ENCODE measurements at places on chromosomes 11 and 22.
A peak's percentile ranks its signal among the peaks of the same experiment; 100 is the strongest.

DNA sequence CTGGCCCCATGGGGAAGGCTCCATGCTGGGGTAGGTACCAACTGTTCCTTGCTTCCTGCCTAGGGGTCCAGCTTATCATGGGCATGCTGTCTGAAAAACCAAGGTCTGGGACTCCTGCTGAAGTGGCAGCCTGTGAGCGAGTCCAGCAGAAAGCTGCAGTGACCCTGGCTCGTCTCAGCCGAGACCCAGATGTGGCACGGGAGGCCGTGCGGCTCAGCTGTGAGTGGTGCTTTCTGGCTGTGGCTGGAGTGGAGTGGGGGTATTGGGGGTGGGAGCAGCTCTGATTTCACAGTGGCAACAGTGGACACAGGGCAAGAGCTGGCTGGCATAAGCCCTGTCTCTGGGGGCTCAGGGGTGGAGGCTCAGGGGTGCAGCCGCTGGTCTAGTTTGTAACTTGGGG is 124.1 kb downstream of the INSC start:
- DNase-seq = no peak

GRCh38 chr22:34943830-34944229 is 122.1 kb upstream of the ISX start:
- no peak for DNase-seq

GRCh38 chr11:11427542-11427941 is 74.5 kb upstream of the CSNK2A3 start:
- DNase-seq = no peak

- DNase-seq = no peak
Observed at GRCh38 chr22:43338766-43339345, 4.3 kb downstream of the SCUBE1 start.

GRCh38 chr22:44627521-44628139 is 74.4 kb upstream of the PRR5 start:
- no peak for DNase-seq

- DNase-seq = no peak
Observed at GRCh38 chr22:26045051-26045450, 124.2 kb upstream of the SEZ6L start.

DNA sequence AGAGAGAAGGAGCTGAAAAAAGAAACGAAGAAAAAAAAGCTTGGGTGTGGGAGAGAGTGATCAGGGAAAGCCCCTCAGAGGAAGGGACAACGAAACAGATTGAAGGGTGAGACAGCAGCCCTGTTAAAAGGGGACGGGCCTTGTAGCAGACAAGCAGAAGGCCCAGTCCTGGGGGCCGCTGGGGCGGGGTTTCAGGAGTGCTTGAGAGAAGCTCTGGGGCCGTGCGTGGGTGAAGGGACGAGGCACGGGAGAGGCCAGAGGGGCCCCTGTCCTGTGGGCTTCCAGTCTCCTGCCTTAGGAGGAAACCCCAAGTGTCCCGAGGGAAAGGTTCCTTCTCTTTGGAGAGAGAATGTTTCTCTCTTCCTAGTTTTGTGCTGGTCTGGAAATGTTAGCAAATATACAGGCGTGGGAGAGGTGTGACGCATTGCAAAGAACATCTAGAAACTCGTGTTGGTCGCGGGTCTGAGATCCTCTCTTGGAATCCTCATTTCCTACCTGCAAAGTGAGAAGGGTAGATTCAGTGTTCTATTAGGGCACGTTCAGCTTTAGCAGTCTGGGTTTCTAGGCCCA is 28.6 kb downstream of the ADAMTS15 start:
- DNase-seq = no peak

DNA sequence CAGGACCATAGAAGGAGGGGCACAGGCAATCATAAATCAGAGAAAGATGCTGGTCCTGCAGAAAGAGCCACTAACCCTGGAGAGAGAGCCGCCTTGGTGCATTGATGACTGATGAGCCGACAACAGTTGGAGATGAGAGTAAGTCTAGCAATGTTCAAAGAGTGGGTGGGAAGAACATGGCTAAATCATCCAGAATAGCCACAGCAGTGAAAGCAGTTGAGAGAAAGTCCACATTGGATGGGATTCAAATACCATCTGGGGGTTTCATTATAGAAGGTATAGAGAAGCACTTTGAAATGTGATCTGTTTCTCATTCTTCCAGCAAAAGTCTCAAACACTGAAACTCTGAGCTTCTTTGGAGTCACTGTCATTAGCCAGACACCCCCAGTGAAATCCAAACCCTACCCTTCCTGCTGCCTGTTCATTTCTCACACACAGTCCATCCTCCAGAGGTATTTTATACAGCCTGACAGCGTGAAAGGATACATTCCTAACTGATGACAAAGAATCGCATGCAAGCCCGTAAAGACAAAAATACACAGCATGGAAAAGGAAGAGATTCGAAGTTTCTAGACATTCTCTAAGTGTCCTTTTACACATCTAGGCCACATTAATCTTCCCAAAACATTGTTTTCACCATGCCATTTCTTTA is 303.1 kb upstream of the MPPED2 start:
- DNase-seq = no peak

DNA sequence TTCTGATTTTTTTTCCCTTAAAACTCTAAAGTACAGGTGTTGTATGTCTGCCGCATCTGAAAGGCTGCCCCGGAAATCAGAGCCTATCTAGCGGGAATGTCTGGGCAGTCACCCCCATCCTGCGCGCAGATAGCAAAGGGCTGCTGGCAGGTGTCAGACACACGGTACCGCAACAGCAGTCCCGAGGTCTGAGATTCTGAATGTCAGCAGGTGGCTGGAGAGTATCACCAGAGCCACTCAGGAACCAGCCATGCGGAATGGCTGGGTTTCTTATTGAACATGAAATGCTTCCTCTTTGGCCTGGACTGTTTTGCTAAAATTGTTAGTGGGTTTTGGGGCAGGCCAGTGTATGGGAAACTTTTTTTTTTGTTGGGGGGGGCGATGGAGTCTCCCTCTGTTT is 53.3 kb downstream of the CERK start:
- DNase-seq = no peak

DNA sequence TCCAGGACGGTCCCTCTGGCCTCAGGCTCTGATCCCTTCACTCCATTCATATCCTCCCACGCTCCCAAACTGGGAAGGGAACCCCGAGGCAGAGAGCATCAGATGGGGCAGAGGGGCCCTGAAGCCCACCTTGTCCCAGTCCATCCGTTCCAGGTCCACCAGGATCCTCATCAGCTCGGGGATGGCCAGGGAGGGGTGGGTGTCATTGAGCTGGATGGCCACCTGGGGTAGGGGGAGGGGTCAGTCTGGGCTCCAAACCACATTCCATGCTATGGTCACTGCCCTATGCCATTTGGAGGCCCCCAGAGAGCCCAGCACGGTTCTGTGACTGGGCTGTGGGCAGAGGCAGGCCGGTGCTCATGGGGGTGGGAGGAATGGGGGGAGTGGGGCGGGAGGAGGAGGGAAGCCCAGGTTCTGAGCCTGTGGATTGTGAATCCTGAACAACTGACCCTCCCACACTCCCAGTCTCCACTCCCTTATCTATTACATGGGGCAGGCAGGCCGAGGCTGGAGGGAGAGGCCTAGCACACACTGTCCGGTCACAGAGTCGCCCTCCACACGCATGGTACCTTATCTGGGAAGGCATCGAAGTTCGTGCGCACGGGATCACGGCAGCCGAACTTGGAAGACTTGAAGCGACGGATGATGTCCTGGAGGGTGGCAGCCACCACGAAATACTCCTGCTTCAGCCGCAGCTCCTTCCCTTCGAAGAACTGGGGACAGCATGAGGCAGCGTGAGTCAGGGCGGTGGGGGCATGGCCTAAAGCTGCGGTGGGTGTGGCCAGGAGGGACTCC is 5.5 kb downstream of the PYGM start:
- no peak for DNase-seq

DNA sequence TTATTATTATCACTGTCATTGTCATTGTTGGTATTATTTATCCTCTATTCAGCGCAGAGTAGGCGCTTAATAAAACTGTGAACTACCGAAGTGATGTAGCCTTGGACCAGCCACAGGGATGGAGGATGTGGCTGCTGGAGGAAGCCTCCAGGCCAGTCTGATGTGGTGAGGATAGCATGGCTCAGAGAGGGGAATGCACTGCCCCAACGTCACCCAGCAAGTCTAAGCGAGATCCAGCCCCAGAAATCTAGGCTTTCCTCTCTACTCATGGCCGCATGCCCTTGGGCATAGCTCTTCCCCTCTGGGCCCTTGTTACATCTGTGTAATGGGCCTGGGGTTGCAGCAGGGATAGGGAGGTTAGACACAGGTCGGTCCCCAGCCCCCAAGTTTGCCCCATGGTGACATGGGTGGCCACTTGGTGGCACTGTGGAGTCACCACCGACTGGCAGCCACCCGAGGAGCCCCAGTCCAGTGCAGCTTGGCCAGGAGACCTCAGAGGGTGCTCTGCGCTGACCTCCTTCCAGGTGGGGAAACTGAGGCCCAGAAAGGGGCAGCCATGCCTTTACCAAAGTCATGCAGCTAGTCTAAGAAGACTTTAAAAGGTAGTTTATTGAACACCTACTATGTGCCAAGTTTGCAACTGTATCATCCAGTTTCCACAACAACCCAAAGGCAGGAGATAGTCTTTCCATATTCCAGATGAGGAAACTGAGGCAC is 395.7 kb downstream of the MN1 start:
- no peak for DNase-seq

GRCh38 chr22:19767427-19768341 is 7.1 kb downstream of the TBX1 start:
- DNase-seq = no peak

- DNase-seq = no peak
Observed at GRCh38 chr11:70522309-70522592, 123.9 kb downstream of the CTTN start.

GRCh38 chr11:35491231-35491871 is 34.1 kb downstream of the PAMR1 start:
- no peak for DNase-seq

GRCh38 chr11:41379084-41379483 is 80.4 kb downstream of the LRRC4C start:
- no peak for DNase-seq

- DNase-seq = no peak
Observed at GRCh38 chr11:94171693-94172440, 43.2 kb downstream of the PANX1 start.

- peak; percentile 52 for DNase-seq
Observed at GRCh38 chr11:78715639-78716311, 141.1 kb upstream of the NARS2 start.

GRCh38 chr11:134542401-134543165 is 130.5 kb upstream of the B3GAT1 start:
- no peak for DNase-seq

GRCh38 chr11:47906066-47906465 is 57.9 kb upstream of the NUP160 start:
- no peak for DNase-seq

Measured in anterior cingulate cortex (tissue), 58 donors.